Esophagus squamous epithelium (tissue), 5 donors: ENCODE measurements at places on chromosomes 4 and X.

- no peak for DNase-seq
- no peaks in the 10 kb centered on the region for H3K4me1 ChIP-seq
- peaks cover 57% of the 10 kb centered on the region for H3K36me3 ChIP-seq
- H3K4me3 ChIP-seq: no peak overlapping the region
These were observed 38.6 kb downstream of the NELFA start for GRCh38 chr4:1969928-1970723.

DNA sequence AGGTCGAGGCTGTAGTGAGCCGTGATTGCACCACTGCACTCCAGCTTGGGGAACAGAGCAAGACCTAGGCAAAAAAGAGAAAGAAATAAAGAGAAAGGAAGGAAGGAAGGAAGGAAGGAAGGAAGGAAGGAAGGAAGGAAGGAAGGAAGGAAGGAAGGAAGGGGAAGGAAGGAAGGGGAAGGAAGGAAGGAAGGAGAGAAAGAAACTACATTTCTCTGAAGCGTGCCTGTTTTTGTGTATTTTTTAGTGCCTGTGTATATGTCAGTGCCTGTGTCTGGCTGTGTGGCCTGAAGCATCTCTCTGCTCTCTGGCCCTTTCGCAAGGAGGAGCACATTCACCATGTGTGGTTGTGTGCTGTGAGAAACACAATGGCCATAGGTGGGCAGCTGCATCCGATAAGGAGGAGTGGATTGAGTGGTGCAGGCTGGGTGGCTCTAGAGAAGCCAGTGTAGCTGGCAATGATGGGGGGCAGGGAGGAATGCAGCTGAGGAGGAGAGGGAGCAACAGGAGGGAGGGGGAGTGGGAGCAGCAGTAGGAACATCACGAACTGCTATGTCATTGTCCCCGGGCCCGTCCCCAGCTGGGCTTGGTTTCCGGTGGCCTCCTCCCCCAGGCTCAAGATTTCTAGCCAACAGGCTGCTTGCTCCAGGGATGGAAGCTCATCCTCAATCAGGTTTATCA, 11.4 kb downstream of the SYN1 start:
- no peak overlapping the region for H3K4me3 ChIP-seq
- H3K36me3 ChIP-seq: no peaks in the 10 kb centered on the region
- no peaks in the 10 kb centered on the region for H3K27me3 ChIP-seq
- H3K27ac ChIP-seq: no peak overlapping the region
- H3K4me1 ChIP-seq: no peaks in the 10 kb centered on the region

- H3K36me3 ChIP-seq: no peaks in the 10 kb centered on the region
- no peak for DNase-seq
- no peaks in the 10 kb centered on the region for H3K4me1 ChIP-seq
- no peak overlapping the region for H3K27ac ChIP-seq
These were observed 118.4 kb upstream of the TLL1 start for GRCh38 chr4:165754664-165755063.

GRCh38 chrX:46620505-46620904, 46.9 kb downstream of the CHST7 start:
- no peaks in the 10 kb centered on the region for H3K4me1 ChIP-seq
- H3K36me3 ChIP-seq: no peaks in the 10 kb centered on the region
- no peaks in the 10 kb centered on the region for H3K27me3 ChIP-seq
- H3K27ac ChIP-seq: no peak overlapping the region
- H3K4me3 ChIP-seq: no peak overlapping the region

GRCh38 chr4:53914313-53915016, 149.9 kb downstream of the CHIC2 start:
- peak overlapping the region; percentile 87 for H3K27ac ChIP-seq
- DNase-seq: no peak
- no peaks in the 10 kb centered on the region for H3K27me3 ChIP-seq
- no peaks in the 10 kb centered on the region for H3K36me3 ChIP-seq
- peaks cover 57% of the 10 kb centered on the region for H3K4me1 ChIP-seq

DNA sequence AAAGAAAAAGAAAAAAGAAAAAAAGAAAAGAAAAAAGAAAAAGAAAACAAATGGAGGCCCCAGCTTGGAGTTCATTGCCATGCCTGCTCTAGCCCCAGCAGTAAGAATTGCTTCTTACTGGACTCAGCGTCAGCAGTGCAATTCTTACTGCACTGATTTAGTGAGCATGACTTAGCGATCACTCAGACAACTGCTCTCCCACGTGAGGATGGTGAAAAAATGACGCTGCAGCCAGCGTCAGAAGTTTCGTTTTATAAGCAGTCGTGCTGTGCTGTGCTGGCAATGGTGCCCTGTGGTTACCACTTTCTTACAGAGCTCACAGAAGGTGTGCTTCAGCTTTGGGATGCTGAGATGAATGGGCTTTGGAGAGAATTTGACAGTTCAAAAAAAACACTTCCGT, 68.3 kb upstream of the DDX3X start:
- H3K27ac ChIP-seq: no peak overlapping the region
- H3K4me1 ChIP-seq: no peaks in the 10 kb centered on the region
- H3K36me3 ChIP-seq: no peaks in the 10 kb centered on the region
- H3K4me3 ChIP-seq: peak overlapping the region; percentile 23

DNA sequence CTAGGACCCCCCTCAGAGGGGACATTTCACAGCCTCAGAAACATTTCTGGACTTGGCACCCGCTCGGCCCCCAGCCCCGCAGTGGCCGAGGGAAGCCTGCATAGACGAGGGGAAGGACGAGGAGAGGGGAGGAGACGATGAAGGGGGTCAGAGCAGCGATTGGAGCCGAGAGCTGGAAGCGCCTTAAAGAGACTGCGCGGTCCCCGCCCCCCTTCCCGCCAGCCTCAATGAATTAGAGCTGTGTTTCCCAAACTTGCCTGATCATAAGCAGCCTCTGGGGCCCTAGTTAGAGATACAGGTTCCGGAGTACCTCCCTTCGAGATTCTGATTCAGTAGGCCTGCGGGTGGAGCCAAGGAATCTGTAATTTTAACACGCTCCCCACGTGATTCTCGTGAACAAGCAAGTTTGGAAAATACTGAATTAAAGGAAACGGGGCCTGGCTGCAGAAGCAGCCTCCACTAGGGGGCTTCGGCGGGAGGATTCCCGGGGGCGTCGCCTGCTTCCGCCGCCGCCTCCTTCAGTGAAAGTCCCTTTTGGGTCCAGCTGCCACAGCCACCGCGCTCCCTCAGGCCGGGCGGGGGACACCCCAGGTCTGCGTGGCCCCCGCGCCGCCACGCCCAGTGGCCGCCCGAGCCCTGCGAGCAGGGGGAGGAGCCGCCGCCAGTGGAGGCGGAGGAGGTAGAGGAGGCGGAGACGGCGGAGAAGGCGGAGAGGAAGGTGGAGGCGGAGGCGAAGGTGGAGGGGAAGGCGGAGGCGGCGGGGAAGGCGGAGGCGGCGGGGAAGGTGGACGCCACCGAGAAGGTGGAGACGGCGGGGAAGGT, at the start of gene USP27X:
TSS of gene USP27X (plus strand) at position 651 of the 822 bp plus-strand sequence. CDS start 824 bp downstream, outside the sequence.
- peak within 1 kb of the TSS; percentile 50 for H3K4me3 ChIP-seq
- H3K36me3 ChIP-seq: no peaks in the 10 kb centered on the region
- peak within 1 kb of the TSS; percentile 90 for H3K27ac ChIP-seq
- peaks cover 38% of the 10 kb centered on the region for H3K4me1 ChIP-seq

GRCh38 chr4:10024303-10024702, 3.0 kb upstream of the SLC2A9 start:
- no peak overlapping the region for H3K4me3 ChIP-seq
- DNase-seq: no peak
- no peaks in the 10 kb centered on the region for H3K36me3 ChIP-seq
